ENCODE measurements at places on chromosomes 5 and 9.

DNA sequence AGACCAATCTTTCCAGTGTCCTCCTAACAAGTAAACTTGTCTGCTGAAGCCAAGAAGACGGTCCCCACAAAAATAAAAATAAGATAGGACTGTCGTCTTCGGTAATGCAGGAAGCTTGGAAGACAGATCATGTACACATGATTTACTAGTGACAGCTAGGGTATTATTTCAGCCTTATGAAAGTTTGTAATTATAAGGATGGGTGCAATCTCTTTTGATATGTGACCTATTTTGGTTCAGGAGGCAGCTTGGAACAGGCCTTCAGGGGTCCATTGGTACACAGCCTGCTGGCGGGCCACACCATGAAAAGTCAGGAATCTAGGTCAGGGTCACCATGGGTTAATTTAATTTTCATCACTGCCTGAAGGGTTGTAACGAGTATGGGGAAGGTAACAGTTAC, 13.7 kb upstream of the MEIKIN start:
- no peak for DNase-seq

GRCh38 chr9:16386007-16386826, 484.3 kb downstream of the BNC2 start:
- no peak for DNase-seq

DNA sequence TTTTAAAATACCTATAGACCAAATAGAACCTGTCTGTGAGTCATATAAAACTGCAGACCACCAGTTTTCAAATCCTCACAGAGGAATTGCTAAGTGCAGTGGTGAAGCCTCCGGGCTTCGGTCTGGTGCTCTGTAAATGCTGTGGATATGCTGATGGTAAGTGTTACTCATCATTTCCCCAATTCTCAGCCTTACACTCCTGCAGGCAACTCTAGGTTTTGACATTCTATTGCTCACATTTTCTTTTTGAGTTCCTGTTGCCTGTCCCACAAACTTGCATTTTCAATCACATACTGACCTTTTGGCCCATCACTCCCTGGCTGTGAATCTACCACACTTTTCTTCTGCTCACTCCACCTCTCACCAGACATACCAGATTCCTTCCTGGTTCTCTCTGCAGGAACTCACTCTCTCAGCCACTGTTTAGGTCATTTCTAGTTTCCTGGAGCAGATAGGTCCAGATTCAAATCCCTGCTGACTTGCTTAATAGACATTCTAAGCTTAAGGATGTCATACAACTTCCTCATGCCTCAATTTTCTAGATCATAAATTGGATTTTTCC, 192.9 kb downstream of the RAB3C start:
- no peak for DNase-seq

GRCh38 chr5:171577042-171577758, 157.8 kb downstream of the FGF18 start:
- DNase-seq = no peak

DNA sequence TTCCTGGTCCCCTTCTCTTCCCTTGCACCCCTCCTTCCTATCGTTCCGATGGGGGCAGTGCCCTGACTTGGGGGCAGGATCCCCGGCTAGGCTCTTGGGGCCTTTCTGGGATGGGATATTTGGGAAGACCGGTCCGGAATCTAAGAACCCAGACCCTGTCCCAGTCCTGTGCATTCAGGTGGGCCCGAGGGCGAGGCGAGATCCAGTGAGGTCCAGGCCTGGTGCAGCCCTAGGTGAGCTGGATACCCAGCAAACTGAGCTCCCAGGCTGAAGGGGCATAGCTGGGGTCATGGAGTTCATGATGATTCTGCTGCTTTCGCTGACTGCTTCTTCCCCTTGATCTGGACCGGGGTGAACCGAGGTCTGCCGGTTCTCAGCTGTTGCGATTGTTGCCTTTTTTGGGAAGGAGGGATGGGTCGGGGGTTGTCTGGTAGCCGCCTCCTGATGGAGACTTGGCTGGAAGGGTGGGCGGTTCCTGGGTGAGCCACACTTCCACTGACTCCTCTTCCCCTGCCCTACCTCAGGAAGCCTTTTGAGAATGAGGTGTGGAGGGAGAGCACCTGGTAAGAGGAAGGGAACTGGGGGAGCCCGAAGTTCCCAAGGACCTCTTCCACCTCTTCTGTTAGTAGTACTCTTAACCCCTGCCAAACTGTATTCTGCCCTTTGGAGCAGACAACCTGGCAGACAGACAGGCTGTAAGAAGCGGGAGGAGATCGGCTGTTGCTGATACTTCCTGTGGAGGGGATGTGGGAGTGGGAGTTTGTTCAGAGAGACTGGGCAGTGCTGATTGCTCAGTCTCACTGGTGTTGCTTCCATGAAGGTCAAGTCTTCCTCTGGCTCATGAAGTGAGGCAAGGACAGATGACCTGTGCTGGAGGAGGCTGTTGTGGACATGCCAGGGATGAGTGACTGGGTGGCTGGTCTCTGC, 1.0 kb downstream of the LRRC8A start:
- DNase-seq = no peak

- no peak for DNase-seq
These were observed 82.3 kb downstream of the SECISBP2 start for GRCh38 chr9:89400403-89401116.

DNA sequence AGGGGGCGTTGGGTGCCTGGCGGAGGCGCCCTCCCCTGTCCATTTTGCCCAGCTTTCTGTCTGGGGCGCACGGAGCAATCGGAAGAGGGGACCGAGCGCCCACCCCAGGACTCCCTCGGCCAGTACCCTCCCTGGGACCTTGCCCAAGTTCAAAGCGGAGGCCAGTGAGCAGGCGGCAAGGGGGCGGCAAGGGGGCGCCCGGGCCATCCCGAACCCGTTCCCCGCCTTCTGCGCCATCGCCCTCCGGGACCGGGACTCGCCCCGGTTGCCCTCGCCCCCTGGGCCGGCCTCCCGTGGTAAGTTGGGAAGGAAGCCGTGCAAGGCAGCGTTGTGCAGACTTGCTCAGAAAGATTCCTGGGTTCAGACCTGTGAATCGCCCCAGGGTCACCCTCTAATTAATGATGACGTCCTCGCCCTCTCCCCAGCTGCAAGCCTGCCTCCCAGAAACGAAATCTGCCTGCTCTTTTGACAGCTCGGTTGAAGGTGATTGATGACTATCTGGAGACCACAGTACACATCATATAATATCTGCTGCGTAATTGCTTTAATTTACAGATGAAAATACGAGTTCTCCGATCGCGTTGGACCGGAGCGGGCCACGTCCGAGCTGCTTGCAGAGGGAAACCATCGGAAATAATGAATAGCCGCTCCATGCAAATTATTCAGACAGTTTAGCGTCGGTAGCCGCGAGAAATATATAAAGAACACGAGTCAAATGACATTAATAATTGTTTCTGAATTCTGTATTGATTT, 1.4 kb upstream of the IRX4 start:
- no peak for DNase-seq

GRCh38 chr9:27967210-27967609, 393.9 kb upstream of the C9orf72 start:
- no peak for DNase-seq

- no peak for DNase-seq
These were observed 114.4 kb upstream of the SLIT3 start for GRCh38 chr5:169415371-169415770.

- no peak for DNase-seq
These were observed 3.4 kb downstream of the CLINT1 start for GRCh38 chr5:157855404-157855994.

- DNase-seq = no peak
These were observed 31.2 kb downstream of the GPR21 start for GRCh38 chr9:123064716-123065115.

DNA sequence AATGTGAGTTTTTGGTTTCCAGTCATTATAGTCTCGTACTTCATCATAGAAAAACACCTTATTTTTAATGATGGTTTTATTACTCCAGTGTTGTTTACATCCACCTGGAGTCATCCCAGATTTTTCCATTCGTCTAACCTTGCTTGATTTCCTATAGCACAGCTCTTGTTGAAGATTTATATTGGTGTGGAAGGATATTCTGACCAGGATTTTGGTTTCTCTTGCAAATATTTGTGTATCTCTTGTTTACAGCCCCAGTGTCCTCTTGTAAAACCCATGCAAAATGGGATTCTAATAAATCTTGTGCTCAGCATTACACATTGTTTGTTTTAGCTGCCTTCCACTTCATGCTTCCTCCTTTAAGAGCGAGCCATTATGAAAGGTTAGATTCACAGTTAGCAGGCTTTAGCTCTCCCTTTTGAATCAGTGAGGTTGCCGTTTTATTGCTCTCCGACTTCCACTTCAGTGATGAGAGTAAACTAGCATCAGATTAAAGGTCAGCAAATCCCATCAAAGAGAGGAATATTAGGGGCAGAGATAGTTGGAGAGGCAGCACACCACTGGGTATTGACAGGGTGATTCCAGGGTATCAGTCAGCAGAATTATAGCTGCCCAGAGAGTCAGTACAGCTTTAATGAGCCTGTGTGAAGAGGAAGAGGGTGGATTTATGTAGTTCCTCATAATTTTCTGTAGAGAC, 157.1 kb downstream of the PBX3 start:
- peak; percentile 90 for DNase-seq

DNA sequence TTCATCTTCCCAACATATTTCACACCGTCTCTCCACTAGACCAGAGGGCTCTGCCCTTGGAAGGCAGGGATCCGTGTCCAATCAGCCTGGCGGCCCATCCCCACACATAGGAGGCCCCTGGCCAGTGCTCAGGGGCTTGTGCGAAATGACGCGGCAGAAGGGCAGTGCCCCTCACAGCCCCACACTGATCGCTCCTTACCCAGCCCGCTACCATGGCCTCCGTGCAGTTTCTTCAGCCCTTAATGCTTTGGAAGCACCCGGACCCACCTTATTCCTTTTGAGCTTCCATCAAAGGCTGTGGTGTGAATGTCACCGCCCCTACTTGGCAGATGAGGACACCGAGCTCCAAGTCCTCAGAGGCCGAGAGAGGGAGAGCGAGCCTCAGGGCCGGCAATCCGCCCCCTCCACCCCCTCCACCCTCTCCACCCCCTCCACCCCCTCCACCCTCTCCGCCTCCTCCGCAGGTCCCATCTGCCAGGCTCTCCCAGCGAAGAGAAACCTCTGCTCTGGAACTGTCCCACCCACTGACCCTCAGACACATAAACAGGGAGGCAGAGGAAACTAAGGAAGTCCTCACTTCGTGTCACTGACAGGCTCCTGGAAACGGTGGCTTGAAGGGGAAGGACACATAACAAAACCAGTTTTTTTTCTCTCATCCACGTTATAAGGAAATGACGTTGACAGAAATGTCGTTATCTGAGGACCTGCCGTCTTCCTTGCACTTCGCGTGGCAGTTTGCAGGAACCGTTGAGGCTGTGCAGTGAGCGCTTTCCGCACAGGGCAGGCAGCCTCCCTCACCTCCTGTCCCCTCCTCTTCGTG, 13.9 kb downstream of the QSOX2 start:
- DNase-seq = no peak

DNA sequence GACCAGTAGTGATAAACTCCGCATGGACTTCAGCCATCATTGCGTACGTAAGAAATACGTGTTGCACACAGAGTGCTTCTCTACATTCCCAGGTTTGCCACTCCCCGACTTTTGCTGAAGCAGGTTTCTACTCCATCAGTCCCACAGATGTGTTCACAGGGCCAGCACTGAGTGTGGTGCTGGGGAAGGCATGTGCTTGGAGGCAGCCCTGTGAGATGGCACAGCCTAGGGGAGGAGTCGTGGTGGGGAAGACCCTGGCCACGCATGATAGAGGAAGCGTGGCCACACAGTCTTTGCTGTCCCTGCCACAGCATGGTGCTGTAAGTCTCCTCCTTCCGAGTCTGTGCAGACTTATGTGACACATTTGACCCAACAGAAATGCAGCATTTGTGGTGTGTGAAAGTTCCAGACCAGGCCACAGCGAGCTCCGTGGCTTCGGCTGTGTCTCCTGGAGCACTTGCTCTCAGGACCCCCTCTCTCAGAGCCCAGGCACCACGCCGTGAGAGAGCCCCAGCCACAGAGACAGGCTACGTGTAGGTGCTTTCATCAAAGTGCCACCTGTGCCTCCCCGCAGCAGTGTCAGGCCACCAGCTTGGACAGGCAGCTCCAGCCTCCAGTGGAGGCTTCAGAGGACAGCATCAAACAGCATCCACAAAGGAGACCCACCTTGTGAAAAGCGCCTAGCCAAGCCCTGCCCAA, 197.8 kb downstream of the AUH start:
- DNase-seq = no peak

All from NCI-H1417 treated with DMSO at 0.1 percent for 48 hours (cell line).